ENCODE measurements at places on chromosomes 2 and 18.

DNA sequence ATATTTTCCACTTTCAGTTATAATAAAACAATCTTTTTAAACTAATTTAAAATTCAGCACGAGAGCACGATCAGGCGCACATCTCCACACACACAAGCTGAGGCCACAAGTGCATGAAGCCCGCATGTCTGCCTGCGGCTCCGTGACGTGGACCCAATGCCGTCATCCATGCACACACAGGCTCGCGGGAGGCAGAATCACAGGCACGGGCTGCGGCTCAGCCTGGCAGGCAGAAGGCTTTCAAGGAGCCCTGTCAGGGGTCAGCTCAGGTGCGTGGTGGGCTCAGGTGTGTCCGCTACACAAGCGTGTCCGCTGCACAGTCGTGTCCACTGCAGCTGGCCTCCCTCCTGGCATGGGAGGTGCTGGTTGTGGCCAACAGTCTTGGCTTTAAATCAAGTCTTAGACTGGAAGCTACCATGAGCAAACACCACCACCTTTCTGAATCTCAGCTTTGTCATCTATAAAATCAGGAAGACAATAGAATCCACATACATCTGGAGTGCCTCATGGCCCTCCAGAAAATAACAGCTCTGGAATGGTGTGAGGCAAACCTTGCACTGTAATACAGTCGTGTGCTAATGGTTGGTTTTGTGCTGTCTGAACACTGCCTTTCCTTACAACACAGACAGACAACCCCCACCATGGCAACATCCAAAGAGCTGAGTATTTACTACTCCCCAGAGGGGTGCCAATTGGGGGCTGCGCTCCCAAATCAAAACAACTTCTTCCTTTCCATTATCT lies 210.1 kb downstream of the NDUFA10 start:
- no peak overlapping the region for H3K4me3 ChIP-seq
- H3K36me3 ChIP-seq: no peaks in the 10 kb centered on the region
- H3K27ac ChIP-seq: no peak overlapping the region
- DNase-seq: no peak

- H3K27ac ChIP-seq: no peak overlapping the region
- no peak overlapping the region for H3K4me3 ChIP-seq
- DNase-seq: no peak
- no peaks in the 10 kb centered on the region for H3K36me3 ChIP-seq
These were observed 54.3 kb upstream of the PEX13 start for GRCh38 chr2:60963190-60963589.

- no peak overlapping the region for H3K27ac ChIP-seq
- no peak for DNase-seq
- no peaks in the 10 kb centered on the region for H3K27me3 ChIP-seq
- H3K36me3 ChIP-seq: no peaks in the 10 kb centered on the region
These were observed 145.4 kb downstream of the LPIN1 start for GRCh38 chr2:11891671-11892440.

- H3K4me1 ChIP-seq: peaks cover 5% of the 10 kb centered on the region
- DNase-seq: no peak
- H3K4me3 ChIP-seq: no peak overlapping the region
- no peak overlapping the region for H3K27ac ChIP-seq
- no peaks in the 10 kb centered on the region for H3K36me3 ChIP-seq
- H3K27me3 ChIP-seq: no peaks in the 10 kb centered on the region
These were observed 194.2 kb downstream of the ACKR3 start for GRCh38 chr2:236763857-236764256.

- DNase-seq: no peak
- H3K4me1 ChIP-seq: no peaks in the 10 kb centered on the region
- no peak overlapping the region for H3K27ac ChIP-seq
- H3K36me3 ChIP-seq: no peaks in the 10 kb centered on the region
- H3K27me3 ChIP-seq: peaks cover 10% of the 10 kb centered on the region
These were observed 232.1 kb upstream of the COPS8 start for GRCh38 chr2:236853585-236854051.
